ENCODE measurements at places on chromosomes 16 and 17.

- DNase-seq = no peak
These were observed 175.8 kb downstream of the NPIPB11 start for GRCh38 chr16:29230671-29231096.

DNA sequence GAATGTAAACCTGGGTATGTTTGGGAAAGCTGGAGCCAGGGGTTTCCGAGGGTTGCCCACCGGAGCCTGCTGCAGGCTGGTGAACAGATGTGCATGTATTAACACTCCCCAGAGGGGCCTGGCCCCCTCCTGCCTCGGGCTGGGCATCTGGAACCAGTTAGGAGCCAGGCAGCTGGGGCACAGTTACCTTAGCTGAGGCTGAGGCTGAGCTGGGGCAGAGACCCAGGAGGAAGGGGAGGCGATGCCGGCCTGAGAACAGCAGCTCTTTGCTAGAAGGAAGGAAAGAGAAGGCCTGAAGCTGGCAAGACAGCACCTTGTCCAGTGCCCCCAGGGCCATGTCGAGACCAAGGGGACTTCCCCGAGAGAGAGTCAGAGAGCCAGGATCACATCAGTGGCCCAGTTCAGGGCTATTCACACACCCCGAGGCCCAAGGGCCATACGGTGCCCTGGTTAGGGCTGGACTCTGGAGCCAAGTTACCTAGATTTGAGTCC lies 65.8 kb downstream of the RMI2 start:
- no peak for DNase-seq

DNA sequence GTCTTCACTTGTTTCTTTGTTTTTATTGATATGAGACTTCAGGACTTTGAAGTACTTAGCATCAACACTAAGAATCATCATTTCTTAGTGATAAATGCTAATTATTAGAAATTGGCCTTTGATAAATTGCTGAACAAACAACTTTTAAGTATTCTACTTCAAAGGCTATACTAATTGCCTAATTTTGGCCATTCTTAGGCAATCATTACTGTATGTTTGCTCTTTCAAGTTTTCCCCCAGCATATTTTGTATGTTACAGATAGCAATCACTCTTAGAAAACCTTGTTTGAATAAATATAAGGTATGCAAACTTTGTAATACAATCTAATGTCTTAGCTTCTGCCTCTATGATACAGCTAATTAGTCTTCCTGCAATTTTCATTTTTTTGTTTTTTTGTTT lies 46.0 kb downstream of the NQO1 start:
- DNase-seq = no peak

GRCh38 chr16:80300876-80301275 lies 239.9 kb upstream of the DYNLRB2 start:
- DNase-seq = no peak
